Left hindlimb (tissue), 1 donor: ENCODE measurements at places on chromosomes 11 and 22.

GRCh38 chr11:100004541-100004940, 682.5 kb upstream of the ARHGAP42 start:
- no peak for DNase-seq

GRCh38 chr22:17114173-17114897, 6.8 kb downstream of the TMEM121B start:
- DNase-seq, result no peak

GRCh38 chr11:64119700-64120099, 46.2 kb downstream of the MACROD1 start:
- DNase-seq, result no peak

DNA sequence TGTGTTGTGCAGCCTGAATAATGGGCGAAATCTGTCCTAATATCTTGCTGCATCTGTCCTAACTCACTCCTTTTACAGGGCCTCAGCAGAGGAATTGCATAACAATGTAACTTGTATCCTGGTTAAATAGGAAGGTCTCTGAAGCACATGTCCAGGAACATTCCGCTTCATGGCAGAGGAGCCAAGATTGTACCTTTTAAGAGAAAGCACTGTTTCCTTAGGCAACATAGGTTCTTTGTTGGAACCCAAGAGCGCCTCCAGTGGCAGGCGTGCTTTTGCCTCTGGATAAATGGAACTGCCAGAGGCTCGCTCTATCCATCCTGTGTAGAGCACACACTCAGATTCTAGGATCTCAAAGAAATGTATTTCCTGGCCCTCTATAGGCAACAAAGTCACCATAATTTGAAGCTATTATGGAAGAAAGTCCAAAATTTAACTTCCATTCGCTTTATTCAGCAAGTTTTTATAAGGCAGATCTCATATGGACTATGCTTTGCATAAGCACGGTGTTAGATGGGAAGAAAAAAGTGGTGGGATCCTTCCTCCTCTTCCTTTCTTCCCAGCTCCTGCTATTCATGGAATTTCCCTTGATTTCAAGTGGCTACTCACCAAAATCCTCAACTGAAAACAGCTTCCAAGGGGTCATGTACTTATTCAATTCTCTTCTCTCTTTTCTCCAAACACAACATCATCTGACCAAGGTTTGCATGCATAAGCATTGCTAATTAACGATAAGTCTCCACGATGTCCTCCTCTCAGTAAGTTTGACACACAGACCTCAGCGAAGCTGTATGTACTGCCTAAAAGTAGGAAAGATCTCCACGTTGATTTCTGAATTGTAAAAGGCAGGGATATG, at the start of gene BLID:
Gene BLID, minus strand, starts transcription at position 692 of the 856 bp plus-strand sequence. Its CDS starts 293 bp downstream, at position 399.
- DNase-seq, result no peak

- no peak for DNase-seq
These were observed 341.9 kb upstream of the B3GAT1 start for GRCh38 chr11:134753771-134754520.

DNA sequence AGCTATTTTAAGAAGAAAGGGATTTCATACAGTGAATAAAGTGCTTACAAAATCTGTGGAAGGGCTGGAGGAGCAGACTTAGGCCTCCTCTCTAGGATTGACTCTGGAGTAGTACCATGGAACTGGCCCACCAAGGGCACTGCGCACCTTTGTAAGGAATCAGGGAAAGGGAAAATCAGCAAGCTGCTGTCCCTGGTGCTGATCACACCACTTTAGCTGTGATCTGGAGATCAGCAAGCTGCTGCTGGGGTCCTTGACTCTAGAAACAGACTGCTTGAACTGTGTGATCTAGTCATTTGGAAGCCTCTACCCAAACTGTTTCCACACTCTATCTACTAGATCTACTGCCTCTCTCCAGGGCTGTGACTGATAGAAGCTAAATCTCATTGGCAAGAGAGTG, 18.4 kb upstream of the TECTA start:
- DNase-seq, result no peak

GRCh38 chr11:113974741-113975470, at the start of gene HTR3A:
Gene HTR3A (plus strand): TSS chr11:113975108. CDS start chr11:113975326, 218 bp downstream.
- no peak for DNase-seq

- DNase-seq, result no peak
These were observed 85.2 kb upstream of the ARHGAP32 start for GRCh38 chr11:129277198-129277843.

DNA sequence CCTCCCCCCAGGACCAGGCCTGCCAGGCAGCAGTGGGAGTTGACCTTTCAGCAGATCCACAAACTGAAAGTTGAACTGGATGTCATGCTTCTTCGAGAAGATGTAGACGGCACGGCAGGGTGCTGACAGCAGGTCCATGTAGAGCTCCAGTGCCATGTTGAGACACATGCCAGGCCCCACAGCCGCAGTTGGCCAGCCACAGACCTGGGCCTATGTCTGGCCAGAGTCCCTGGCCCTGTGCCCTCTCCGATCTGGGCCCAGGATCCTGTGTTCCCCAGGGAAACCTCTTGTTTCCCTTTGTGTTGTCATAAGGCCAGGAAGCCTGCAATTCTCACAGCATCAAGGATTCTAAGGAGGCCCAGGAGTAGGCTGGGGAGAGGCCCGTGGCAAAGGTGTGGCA, at the start of gene GSTT4:
Gene GSTT4, minus strand, starts transcription at position 253 of the 400 bp plus-strand sequence. Its CDS starts 97 bp downstream, at position 156.
- no peak for DNase-seq

GRCh38 chr11:64000740-64001483, 14.7 kb downstream of the OTUB1 start:
- no peak for DNase-seq

DNA sequence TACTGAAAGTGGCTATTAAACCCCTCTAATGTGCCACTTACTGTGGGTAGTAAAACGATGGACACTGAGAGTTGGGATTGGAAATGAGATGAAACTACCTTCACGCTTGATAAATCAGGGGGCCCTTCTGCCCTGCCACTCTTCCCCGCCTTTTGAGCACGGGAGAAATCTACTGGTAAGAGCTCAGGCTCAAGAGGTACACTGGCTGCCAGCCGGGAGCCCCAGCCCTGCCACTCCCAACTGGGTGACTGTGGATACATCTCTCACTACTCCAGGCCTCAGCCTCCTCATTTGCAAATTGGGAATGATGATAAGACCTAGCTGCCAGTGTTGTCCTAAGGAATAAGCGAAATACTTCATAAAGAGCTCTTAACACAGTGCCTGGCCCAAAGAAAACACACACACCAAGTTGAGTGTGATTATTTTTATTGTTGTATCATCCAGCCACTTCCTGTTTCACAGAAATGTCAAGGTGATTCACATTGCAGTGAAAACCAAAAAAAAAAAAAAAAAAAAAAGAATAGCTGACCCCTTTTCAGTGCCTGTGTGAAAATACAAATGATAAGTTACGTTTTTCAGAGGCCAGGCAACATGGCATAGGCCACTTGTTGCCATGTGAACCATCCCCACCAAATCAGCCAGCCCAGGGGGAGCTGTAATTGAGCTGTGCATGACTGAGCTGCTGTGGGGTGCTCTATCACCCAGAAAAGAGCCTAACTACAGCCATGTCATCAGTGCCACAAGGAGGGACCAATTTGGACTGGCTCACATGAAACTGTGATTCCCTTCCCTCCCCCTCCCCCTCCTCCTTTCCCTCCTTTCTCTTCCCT, 4.4 kb upstream of the ZNRD2 start:
- DNase-seq, result no peak

- DNase-seq, result peak; percentile 92
These were observed 415.1 kb downstream of the SOX6 start for GRCh38 chr11:15941206-15941770.

DNA sequence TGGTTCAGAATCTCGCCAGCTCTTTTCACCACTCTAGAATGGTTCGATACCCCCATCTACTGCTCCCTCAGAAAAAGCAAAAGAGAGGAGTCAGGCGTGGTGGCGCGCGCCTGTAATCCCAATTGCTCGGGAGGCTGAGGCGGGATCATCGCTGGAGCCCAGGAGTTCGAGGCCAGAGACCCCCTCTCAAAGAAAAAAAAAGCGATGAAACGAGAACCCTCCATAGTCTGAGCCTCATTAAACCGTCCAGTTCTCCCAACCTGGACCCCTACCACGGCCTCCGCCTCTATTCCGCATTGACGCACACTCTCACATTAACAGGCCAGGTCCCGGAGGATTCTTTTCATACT, 439 bp downstream of the SPA17 start:
- DNase-seq, result no peak

- DNase-seq, result no peak
These were observed 49.3 kb upstream of the THY1 start for GRCh38 chr11:119472186-119472855.

- no peak for DNase-seq
These were observed 9.2 kb downstream of the LIN7C start for GRCh38 chr11:27497284-27497866.

DNA sequence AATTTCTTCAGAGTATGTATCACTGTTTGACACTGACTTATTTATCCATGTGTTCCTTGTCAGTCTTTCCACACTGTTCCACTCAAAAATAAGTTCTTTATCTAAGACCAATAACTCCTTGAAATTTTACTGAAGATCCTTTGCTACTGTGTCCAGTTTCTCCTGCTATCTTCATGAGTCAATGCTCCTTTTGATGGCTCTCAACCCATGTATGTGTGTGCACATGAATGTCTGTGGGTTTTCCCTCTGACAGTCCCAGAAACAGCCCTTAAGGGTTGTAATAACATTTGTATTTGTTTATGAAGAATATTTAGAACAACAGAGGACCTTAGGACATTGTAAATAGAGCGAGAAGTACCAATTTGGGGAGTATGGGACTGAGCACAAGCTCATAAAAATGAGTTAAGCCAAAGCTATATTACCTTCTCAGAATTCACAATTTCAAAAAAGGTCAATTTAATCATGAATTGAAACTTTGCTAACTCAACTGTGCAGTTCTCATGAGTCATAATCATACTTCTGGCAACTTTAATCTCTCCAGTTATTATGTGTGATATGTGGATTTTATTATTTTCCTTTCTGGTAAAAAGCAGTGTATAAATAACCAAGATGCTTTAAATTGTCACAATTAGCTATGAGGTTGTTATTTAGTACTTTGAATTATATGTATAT, 533.6 kb downstream of the CNTN5 start:
- DNase-seq, result no peak

DNA sequence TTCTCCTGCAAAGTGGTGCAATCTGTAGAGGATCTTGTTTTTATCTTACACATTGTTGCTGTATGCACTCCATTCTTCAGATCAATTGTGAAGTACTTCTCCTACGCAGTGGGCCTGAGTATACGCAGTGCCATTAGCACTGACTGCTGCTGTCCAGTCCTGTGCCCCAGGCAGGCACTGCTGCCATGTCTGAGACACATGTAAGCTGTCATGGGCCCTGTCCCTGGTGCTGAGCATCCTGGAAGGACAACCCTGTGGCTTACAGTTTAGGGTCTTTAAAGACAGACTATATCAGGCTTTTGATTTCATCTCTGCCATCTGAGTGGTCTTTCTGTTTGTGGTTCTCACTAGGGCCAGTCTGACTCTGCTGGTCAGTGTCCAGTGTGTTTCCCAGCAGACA, 44.8 kb upstream of the PTPN5 start:
- no peak for DNase-seq

DNA sequence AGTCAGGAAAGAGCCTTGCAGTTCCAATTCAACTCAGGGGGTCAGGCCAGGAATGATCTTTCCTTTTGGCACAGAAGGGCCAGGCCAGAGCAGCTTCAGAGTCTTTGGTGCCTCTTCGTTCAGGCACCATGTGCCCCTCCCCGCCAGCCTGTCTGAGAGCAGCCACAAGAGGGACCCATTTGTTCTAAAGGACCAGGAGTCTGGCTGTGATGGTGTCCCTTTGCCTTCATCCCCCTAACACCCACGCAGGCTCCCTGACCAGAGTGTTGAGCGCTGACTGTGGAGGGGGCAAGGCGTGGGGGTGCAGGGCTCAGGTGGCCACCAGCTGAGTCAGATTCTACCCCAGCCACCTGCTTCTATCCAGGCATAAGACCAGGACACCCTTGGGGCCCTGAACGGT, 156.4 kb downstream of the TTC17 start:
- no peak for DNase-seq

DNA sequence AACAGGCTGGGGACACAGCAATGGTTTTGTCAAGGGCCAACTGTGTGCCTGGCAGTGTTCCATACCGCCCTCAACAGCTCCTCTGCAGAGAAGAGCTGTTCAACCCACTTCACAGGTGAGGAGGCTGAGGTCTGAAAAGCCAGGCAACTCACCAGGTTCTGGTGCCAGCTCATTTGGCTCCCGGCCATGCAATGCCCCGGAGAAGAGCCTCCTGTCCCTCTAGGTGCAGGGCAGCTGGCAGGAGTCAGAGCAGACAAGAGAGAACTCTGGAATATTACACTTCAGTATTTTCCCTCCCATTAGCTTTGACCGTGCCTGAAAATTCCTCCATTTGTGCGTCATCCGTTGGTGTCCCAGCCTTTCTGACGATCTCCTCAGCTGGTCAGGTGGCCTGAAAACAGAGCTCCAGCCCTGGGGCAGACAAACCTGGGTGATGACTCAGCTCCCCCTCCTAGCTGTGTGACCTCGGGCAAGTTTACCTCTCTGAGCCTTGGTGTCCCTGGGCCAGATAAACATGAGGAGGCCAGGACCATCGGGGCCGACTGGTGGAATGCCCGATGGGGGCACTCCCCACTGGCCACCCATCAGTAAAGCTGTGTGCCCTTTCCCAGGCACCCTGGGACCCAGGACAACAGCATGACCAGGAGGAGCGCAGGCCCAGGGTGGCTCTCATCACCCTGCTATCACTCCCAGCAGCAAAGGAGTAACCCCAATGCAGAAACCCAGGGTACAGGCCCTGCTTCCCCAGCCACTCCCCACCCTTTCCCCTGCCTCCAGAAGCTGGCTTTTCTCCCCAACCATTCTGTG, 9.6 kb upstream of the C1QTNF6 start:
- peak; percentile 32 for DNase-seq

DNA sequence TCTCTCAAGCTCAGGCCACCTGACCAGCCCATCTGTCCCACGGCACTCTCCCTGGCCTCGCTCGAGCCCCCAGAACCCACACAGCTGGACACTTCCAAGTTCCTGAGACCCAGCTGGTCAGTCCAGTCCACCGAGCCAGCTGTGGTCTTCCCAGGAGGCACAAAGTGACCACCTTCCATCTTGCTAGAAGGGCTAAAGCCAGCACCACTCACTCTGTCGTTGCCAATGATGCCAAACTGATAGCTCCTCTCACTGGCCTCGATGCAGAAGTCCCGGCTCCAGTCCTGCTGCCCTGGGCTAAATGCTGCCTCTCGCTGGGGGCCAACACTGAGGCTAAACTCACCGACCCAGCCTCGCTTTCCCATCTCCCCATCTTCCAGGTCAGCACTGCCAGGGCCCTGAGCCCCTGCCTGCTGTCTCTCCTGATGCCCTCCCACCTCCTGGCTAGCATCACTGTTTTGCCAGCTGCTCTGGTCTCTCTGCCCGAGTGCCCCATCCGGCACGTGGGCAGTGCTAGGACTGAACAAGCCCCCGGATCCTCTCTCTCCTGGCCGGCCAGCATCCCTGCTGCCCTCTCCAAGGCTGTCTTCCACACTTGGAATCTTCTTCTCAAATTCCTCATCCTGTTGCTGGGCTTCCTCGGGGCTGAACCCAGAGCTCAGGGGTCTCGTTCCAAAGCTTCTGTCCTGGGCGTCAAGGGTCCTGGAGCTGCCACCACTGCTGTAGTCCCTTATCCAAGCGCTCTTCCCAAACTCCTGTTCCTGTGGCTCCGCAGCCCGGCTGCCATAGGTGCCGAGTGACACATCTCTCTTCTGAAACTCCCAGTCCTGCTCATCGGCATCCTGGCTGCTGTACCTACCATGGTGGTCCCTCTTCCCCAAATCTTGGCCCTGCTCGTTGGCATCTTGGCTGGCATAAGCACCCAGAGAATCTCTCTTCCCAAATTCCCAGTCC, 15.4 kb downstream of the TNKS1BP1 start:
- DNase-seq, result no peak
